ENCODE measurements at places on chromosomes 16 and 17. TPM values are rescaled to one million over a fixed set of nuclear protein-coding genes. Genes with fewer than 3 reads are reported as not detected.
A peak's percentile ranks its signal among the peaks of the same experiment; 100 is the strongest.

GRCh38 chr17:17711641-17712162 lies 30.4 kb downstream of the RAI1 start:
- H3K36me3 ChIP-seq = no peaks in the 10 kb centered on the region
- no peaks in the 10 kb centered on the region for H3K4me1 ChIP-seq
- no peaks in the 10 kb centered on the region for H3K27me3 ChIP-seq
- H3K4me3 ChIP-seq = no peak overlapping the region
- H3K27ac ChIP-seq = peak overlapping the region; percentile 70
- no peak for DNase-seq

Gene JPT1
- total RNA-seq = 16.0 TPM

DNA sequence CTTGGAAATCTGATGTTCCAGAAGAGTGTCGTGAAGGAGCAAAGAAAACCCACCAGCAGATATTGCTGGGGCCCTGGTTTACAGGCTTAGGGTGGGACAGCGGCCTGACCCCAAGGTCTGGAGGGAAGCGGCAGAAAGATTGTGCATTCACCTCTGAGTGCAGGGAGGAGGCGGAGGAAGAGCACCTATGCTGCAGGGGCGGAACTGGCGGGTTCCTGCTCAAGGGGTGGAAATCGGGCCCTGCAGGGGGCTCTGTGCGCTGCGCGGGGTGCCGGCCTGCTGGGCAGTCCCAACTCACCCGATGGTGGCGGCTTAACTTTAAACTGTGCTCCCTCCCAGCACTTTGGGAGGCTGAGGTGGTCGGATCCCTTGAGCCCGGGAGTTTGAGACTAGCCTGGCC lies 47.5 kb downstream of the COX4I1 start:
- H3K4me1 ChIP-seq = no peaks in the 10 kb centered on the region
- H3K4me3 ChIP-seq = no peak overlapping the region
- no peak overlapping the region for H3K27ac ChIP-seq
- H3K36me3 ChIP-seq = no peaks in the 10 kb centered on the region

DNA sequence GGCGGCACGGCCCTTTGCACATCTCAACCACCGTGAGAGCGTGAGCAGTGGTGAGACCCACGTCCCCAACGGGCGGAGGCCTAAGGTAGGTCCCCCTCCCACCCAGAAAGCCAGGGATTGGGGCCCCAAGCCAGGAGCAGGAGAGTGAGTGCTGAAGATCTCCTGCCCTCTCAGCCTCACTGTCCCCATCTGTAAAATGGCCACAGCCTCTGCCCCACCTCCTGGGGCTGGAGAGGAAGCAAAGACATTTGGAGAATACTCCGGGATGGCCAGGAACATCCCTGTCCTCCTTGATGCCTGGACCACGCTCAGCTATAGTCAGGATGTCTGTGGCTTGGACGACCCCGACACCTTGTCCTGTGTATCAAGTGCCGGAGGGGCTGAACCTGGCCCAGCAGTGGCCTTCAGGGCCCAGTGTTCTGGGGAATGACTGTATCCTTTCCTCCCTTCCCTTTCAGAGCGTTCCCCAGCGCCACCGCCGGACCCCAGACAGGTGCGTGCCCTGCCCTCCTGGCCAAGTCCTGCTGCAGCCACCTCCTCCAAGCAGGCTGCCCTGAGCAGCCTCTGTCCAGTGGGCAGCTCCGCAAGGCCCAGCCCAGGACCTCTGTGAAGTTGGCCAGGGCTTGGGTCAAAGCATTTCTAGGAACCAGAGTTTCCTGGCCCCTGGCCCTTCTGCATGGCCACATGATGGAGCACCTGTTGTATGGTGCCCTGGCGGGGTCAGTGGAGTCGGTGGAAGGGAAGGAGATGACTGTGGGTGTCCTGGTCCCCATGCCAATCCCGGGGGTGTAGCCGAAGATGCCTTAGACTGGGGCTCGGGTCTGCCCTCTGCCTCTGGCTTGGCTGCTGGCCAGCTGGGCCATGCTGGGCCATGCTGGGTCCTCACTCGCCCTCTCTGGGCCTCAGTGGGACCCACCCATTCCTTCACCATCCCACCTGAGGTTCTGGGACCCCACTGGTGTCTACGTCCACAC lies 38.4 kb downstream of the ADCY7 start:
- no peaks in the 10 kb centered on the region for H3K36me3 ChIP-seq
- no peak overlapping the region for H3K4me3 ChIP-seq
- H3K4me1 ChIP-seq = no peaks in the 10 kb centered on the region
- H3K27ac ChIP-seq = no peak overlapping the region
- DNase-seq = peak; percentile 44

DNA sequence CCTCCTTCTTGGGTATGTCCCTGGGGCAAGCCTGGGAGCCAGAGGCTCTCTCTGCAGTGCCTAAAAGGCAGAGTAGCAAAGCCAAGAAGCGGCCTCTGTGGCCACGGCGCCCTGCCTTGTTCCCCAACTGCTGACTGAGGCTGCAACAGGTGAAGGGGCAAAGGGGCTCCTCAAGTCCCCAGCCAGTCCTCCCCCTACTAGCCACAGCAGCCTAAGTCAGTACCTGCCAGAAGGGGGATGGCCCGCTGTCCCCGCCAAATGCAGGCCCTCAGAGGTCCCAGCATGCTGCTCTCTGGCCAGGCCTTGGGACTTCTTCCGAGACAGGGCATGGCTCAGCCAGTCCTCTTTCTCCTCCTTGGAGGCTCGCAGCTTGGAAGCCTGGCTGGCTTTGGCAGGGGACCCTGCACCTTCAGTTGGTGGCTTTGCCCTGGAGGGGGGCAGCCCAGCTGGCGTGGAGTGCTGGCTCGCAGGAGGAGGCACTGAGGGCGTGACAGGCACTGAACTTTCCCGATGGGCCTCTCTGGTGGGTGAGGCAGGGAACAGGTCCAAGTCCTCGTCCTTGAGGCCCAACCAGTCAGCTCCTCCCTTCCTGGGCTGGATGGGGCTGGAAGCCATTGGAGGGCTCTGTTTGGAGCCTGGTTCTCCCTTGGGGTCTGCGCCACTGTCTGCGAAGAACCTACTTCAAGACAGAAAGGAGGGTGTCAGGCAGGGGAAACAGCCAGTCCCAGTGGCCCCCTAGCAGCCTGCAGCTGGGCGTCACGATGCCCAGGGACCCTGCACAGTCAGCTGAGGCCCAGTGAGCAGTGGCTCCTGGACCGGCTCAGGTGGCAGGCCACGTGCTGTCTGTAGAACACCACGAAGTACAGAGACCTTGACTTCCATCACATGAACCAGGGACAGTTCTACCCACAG lies 17.6 kb downstream of the FBF1 start:
- no peak for DNase-seq
- no peak overlapping the region for H3K4me3 ChIP-seq
- H3K27ac ChIP-seq = no peak overlapping the region
- H3K4me1 ChIP-seq = no peaks in the 10 kb centered on the region
- H3K27me3 ChIP-seq = no peaks in the 10 kb centered on the region

- H3K4me1 ChIP-seq = no peaks in the 10 kb centered on the region
- no peak overlapping the region for H3K27ac ChIP-seq
- H3K36me3 ChIP-seq = no peaks in the 10 kb centered on the region
These were observed 536.5 kb upstream of the CDH11 start for GRCh38 chr16:65658349-65658748.

Gene P2RX5
- 1.0 TPM for total RNA-seq

GRCh38 chr17:1715803-1716075 lies 5.6 kb upstream of the TLCD2 start:
- DNase-seq = no peak
- peak overlapping the region; percentile 97 for H3K4me3 ChIP-seq
- H3K27ac ChIP-seq = peak overlapping the region; percentile 99
- H3K27me3 ChIP-seq = no peaks in the 10 kb centered on the region
- no peaks in the 10 kb centered on the region for H3K36me3 ChIP-seq
- no peaks in the 10 kb centered on the region for H3K4me1 ChIP-seq

GRCh38 chr17:76088868-76089576 lies 10.0 kb downstream of the ZACN start:
- DNase-seq = peak; percentile 67
- H3K36me3 ChIP-seq = peaks cover 16% of the 10 kb centered on the region
- no peak overlapping the region for H3K27ac ChIP-seq
- no peaks in the 10 kb centered on the region for H3K4me1 ChIP-seq

Gene AOC2
- 2.6 TPM for total RNA-seq

GRCh38 chr16:10738231-10739077 lies 5.2 kb upstream of the NUBP1 start:
- DNase-seq = peak; percentile 88
- H3K36me3 ChIP-seq = no peaks in the 10 kb centered on the region
- H3K4me3 ChIP-seq = no peak overlapping the region
- H3K27ac ChIP-seq = peak overlapping the region; percentile 99

Gene TNFRSF13B
- total RNA-seq = not detected

GRCh38 chr17:76039121-76039520 lies 12.0 kb upstream of the EVPL start:
- H3K27ac ChIP-seq = no peak overlapping the region
- no peak overlapping the region for H3K4me3 ChIP-seq
- no peaks in the 10 kb centered on the region for H3K4me1 ChIP-seq

DNA sequence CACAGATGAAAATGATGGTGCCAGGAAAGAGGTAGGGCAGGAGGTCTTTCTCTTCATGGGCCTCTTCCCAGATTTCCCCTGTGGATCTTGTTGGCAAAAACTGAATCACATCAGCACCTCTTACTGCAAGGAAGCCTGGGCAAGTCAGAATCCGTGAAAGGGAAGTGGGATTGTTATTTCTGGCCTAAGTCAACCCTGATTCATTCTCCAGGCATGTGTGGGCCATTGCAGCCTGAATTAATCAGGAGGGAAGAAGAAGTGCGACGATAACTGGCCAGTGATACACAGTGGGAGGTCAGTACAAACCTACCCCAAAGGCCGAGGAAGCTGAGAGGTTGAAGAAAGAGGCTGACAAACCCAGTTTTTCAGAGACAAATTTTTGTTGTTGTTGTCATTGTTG lies 17.9 kb upstream of the NSMCE1 start:
- H3K4me1 ChIP-seq = no peaks in the 10 kb centered on the region
- no peak overlapping the region for H3K4me3 ChIP-seq
- H3K27ac ChIP-seq = no peak overlapping the region
- no peak for DNase-seq

DNA sequence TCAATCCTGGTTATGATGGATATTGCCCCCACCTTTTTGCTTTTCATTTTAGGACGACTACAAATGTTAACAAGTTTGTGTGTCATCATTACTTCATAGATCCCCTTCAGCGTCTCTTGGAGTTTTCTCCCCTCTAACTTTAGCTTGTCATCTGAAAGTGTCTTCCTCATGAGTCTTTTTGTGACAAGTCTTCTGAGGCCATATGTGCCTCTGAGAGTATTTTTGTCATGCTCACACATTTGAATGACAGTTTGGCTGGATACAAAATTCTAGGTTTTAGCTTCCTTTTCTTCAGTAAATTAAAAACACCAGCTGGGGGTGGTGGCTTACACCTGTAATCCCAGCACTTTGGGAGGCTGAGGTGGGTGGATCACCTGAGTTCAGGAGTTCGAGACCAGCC lies 203.8 kb upstream of the CHMP6 start:
- H3K4me3 ChIP-seq = no peak overlapping the region
- no peaks in the 10 kb centered on the region for H3K4me1 ChIP-seq
- H3K27me3 ChIP-seq = no peaks in the 10 kb centered on the region
- DNase-seq = no peak
- H3K27ac ChIP-seq = no peak overlapping the region

DNA sequence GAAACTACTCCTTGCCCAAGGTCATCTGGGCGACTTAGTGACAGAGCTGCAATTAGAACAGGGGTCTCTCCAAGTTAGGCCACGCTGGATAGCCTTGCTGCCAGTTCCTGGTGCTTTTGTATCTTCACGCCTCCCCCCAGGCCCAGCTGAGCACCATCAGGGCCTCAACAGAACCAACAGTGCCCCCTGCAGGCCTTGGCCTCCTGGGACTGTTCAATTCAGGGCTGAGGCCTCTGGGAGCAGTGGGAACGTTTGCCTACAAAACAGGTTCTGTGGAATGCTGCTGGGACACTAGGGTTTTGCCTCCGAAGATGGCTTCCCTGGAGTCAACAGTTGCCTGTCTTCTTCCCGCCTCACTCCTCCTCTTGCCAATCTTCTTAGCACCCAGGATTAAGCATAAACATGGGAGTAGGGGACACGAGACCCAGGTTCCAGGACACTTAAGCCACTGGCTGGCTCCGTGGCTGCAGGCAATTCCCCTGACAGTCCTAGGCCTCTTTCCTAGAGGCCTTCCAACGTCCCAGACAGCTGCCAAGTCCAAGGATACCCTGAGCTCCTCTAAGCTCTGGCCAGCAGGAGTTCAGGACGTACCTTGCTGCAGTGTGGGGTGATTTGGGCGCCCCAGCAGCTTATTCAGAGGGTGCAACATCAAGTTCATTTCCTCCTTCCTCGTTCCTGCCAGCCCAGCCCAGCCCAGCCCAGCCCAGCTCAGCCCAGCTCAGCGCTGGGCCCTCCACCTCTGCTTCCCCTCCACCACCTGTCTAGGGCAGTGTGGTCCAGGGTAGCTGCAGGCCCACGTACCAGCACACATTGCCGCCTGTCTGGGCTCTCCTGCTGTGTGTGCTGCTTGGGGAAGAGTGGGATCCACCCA lies 246.6 kb upstream of the RPL38 start:
- H3K27me3 ChIP-seq = no peaks in the 10 kb centered on the region
- H3K36me3 ChIP-seq = no peaks in the 10 kb centered on the region
- DNase-seq = no peak
- no peak overlapping the region for H3K4me3 ChIP-seq
- H3K27ac ChIP-seq = no peak overlapping the region

- no peaks in the 10 kb centered on the region for H3K4me1 ChIP-seq
- no peak overlapping the region for H3K27ac ChIP-seq
- DNase-seq = peak; percentile 21
- no peaks in the 10 kb centered on the region for H3K36me3 ChIP-seq
These were observed 913 bp upstream of the KRT16 start for GRCh38 chr17:41613277-41614082.

- DNase-seq = no peak
- no peaks in the 10 kb centered on the region for H3K36me3 ChIP-seq
- no peaks in the 10 kb centered on the region for H3K27me3 ChIP-seq
- H3K27ac ChIP-seq = no peak overlapping the region
- peak overlapping the region; percentile 44 for H3K4me3 ChIP-seq
These were observed 1.2 kb upstream of the SRCIN1 start for GRCh38 chr17:38606646-38607611.

Gene NUBP2
- total RNA-seq = 30.7 TPM

DNA sequence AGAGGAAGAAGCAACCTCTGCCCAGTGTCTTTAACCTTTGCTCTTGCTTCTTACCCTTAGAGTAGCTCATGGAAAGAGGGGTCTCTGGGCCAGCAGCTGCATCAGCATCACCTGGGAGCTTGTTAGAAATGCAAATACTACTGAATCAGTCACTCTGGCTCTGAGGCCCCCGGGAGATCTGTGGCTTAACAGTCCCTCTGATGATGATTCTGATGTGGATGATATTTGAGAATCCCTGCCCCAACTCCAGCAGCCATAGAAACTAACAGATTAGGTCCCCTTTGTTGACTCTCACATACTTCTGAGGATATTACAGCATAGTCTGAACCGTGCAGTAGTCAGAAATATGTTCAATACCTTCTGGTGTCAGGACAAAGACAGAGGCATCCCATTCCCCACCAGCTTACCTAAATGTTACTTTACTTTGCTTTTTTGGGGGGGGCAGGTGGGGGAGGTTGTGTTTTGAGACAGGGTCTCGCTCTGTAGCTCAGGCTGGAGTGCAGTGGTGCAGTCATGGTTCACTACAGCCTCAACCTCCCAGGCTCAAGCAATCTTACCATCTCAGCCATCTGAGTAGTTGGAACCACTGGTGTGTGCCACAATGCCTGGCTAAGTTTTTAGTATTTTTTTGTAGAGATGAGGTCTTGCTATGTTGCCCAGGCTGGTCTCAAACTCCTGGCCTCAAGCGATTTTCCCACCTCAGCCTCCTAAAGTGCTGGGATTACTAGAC lies 220.1 kb downstream of the CCDC182 start:
- no peak overlapping the region for H3K27ac ChIP-seq
- H3K27me3 ChIP-seq = no peaks in the 10 kb centered on the region
- no peak overlapping the region for H3K4me3 ChIP-seq
- H3K4me1 ChIP-seq = no peaks in the 10 kb centered on the region
- no peaks in the 10 kb centered on the region for H3K36me3 ChIP-seq
